Hair follicle dermal papilla cell (primary cell): ENCODE measurements at places on chromosomes 6 and 20. TPM values are rescaled to one million over a fixed set of nuclear protein-coding genes. Genes with fewer than 3 reads are reported as not detected.

Gene MEI4
- total RNA-seq, result under 0.01 TPM in 2 replicates

Gene LY86
- total RNA-seq, result not detected in 2 replicates

Gene SMPD2
- 10.8 and 14.3 TPM in 2 replicates for total RNA-seq

Gene AGER
- total RNA-seq, result 0.16 TPM in 1 of 2 replicates, not detected in the other

Gene HDGFL1
- total RNA-seq, result not detected in 2 replicates

Gene CCN6
- not detected in 2 replicates for total RNA-seq

Gene BCLAF1
- 118 and 138 TPM in 2 replicates for total RNA-seq

Gene EEF1A2
- total RNA-seq, result under 0.01 and 0.24 TPM in 2 replicates

Gene SLC17A9
- 11.1 and 13.0 TPM in 2 replicates for total RNA-seq

Gene HLA-DRA
- 0.85 and 7.0 TPM in 2 replicates for total RNA-seq

Gene SOX18
- total RNA-seq, result 0.16 and 0.24 TPM in 2 replicates

Gene ACTL10
- 2.3 and 4.5 TPM in 2 replicates for total RNA-seq

Gene RIPPLY2
- 0.61 and 0.97 TPM in 2 replicates for total RNA-seq
